H1 (cell line): ENCODE measurements at places on chromosomes 3 and 15.

- DNase-seq: no peak
Measured at GRCh38 chr3:46462111-46462510, 2.6 kb downstream of the LTF start.

GRCh38 chr3:113249601-113250000, 38.2 kb downstream of the BOC start:
- DNase-seq: no peak

- DNase-seq: no peak
Measured at GRCh38 chr3:65971293-65972252, 67.1 kb downstream of the MAGI1 start.

- DNase-seq: no peak
Measured at GRCh38 chr15:50764461-50765194, 878 bp downstream of the SPPL2A start.

GRCh38 chr3:149468504-149469212, 5.8 kb upstream of the TM4SF4 start:
- no peak for DNase-seq

DNA sequence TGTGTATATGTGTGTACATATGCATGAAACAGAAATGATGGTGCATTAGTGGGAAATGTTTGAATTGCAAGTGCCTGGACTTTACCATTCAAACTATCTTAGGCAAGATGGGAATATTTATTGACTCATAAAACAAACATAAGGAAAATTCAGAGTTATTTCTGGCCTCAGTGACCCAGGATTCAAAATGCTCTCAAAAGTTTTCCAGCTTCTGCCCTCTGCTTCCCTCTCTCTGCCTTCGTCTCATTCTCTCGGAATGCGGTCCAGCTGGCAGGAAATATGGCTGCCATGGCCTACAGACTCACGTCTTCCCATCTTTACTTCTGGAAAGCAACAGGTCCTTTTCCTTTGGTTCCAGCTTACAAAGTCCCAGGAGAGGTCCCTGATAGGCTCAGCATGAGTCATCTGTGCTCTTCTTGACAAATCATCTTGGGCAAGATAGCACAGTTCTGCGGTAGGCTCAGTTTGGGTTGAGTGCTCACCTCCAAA, 8.7 kb upstream of the ZNF774 start:
- no peak for DNase-seq
